ENCODE measurements at places on chromosomes 3 and 15.
A peak's percentile ranks its signal among the peaks of the same experiment; 100 is the strongest.

GRCh38 chr3:77078279-77078678 lies 38.4 kb downstream of the ROBO2 start:
- no peak for DNase-seq
- H3K27ac ChIP-seq = no peak overlapping the region
- H3K27me3 ChIP-seq = no peaks in the 10 kb centered on the region
- H3K4me1 ChIP-seq = no peaks in the 10 kb centered on the region
- no peak overlapping the region for H3K4me3 ChIP-seq

- no peaks in the 10 kb centered on the region for H3K27me3 ChIP-seq
- peaks cover 20% of the 10 kb centered on the region for H3K4me1 ChIP-seq
- DNase-seq = peak; percentile 58
Observed at GRCh38 chr3:66261355-66261754, 40.6 kb downstream of the SLC25A26 start.

- H3K36me3 ChIP-seq = no peaks in the 10 kb centered on the region
- no peak overlapping the region for H3K27ac ChIP-seq
- H3K4me1 ChIP-seq = no peaks in the 10 kb centered on the region
- H3K27me3 ChIP-seq = no peaks in the 10 kb centered on the region
Observed at GRCh38 chr15:55033574-55033973, 163.2 kb downstream of the RSL24D1 start.

- H3K27me3 ChIP-seq = no peaks in the 10 kb centered on the region
- DNase-seq = peak; percentile 34
- 0 out of 2 replicates have a peak, but pooled peaks cover 6% of the 10 kb centered on the region for H3K4me1 ChIP-seq
- no peaks in the 10 kb centered on the region for H3K36me3 ChIP-seq
- peak overlapping the region; percentile 58 for H3K27ac ChIP-seq
- peak overlapping the region; percentile 87 for H3K4me3 ChIP-seq
Observed at GRCh38 chr3:51968170-51968775, 1.0 kb upstream of the PCBP4 start.

DNA sequence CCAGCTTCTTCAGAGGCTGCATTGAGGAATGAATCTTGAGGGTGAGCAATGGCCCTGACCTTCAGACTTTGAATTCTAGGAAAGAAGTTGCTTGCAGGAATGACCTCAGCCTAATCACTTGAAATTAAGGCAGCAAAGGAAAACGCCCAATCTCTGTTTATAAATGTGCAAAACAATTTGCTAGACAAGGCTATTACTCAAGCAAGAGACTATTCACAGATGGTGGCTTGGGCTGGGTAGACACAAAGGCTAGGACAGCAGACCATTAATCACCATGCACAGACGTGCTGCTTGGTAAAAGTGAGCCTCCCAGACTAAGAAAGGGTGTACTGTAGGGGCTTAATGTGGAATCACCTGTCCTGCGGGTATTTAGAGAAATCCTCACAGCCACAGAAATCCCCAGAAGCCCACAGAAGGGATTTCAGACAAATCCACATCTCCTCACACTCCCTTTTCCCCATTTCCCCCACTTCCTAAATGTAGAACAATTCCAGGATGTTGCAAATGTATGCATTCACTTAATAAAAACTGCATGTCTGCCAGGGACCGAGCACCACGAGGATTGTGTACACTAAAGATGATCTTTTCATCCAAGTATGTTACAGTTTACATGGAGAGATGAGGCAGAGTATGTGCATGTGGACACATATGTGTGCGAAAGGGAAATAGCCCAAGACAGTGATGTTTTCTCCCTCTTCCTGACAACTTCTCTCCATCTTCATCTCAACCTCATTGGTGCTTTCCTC lies 259.5 kb downstream of the THSD4 start:
- DNase-seq = peak; percentile 79
- peaks cover 17% of the 10 kb centered on the region for H3K4me1 ChIP-seq
- peak overlapping the region; percentile 51 for H3K27ac ChIP-seq

- no peak overlapping the region for H3K4me3 ChIP-seq
- H3K27me3 ChIP-seq = no peaks in the 10 kb centered on the region
- no peak overlapping the region for H3K27ac ChIP-seq
- DNase-seq = no peak
- H3K4me1 ChIP-seq = no peaks in the 10 kb centered on the region
Observed at GRCh38 chr3:110624576-110624975, 447.0 kb upstream of the NECTIN3 start.

DNA sequence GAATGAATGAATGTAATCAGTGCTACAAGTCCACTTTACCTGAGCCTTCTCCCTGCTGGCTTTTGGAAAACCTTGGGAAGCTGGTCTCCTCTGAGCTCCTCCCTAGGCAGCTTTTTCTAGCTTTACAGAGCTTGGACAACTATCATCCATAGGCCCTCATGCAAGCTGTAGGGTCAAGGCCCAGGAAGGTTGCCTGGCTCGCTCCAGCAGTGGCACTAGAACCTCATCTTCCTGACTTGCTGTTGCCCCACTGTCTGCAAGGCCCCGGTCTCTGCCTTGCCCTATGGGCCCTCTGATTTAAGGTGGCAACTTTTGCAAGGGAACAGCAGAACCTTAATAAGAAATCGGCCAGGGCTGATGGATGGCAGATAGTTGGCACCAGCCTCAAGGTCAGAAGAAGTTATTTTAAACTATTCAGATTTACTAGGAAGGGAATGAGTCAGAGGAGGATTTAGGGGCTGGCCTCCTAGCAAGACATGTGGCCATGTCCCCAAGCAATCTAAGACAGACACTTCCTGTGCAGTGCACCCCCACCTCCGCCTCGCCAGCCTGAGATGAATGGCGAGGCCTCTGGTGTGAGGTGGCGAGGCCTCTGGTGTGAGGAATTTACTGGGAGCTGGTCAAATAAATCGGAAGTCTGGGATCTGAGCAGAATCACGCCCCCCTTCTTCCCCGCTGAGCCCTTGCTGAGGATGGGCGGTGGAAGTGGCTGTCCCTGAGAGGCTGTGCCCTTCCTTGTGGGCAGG lies 180.8 kb downstream of the MEGF11 start:
- H3K4me3 ChIP-seq = no peak overlapping the region
- DNase-seq = no peak
- H3K36me3 ChIP-seq = no peaks in the 10 kb centered on the region
- H3K27me3 ChIP-seq = peaks cover 18% of the 10 kb centered on the region

DNA sequence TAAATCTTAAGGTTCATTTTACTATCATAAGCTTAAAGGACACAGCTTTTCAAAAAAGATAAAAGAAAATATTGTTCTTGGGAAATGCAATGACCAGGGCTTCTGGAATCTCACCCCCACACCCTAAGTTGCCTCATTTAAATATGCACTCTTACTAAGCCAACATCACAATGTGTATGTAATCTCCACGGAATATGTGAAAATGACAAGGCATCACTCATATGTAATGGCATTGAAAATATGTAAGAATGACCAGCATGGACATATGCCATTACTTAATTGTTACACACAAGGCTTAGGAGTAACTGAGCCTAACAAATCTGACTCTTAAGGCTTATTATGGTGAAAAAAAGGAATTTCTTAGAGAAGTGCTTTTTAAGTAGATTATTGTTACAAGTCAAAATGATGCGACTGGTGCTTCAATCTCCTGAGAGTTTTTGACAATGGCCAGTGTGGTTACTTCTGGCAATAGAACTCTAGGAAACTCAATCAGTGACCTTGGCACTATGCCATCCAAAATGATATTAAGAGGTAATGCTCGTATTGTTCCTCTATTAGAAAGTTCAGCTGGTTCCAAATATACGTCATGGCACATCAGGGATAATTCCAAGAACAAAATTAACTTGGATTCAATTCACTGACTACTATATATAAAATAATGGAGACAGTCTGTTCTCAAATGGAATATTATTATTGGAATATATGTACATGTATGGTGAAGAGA lies 290.0 kb upstream of the PLSCR5 start:
- peak; percentile 91 for DNase-seq
- H3K27ac ChIP-seq = peak overlapping the region; percentile 67
- no peaks in the 10 kb centered on the region for H3K27me3 ChIP-seq

DNA sequence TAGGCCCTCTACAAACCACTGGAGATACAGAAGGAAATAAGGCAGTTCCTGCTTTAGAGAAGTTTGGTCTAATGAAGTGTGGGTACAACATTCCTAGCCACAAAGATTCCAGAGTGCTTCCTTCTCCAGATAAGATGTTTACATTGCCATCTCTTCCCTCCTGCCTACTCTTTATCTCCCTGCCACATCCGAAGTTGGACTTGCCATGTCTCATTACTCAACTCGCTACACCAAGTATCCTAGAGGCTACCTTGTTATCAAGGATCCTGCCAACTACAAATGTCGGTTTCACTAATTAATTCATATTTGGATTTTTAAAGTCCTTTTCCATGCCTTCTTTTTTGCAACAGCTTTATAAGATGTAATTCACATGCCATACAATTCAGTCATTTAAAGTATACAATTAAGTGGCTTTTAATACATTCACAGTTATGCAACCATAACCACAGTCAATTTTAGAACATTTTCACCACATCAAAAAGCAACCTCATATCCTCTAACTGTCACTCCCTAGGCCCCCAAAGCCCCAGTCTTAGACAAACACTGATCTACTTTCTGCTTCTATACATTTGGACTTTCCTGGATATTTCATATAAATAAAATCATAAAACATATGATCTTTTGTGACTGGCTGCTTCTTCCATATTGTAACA lies 53.7 kb upstream of the CSTA start:
- no peaks in the 10 kb centered on the region for H3K4me1 ChIP-seq
- H3K27ac ChIP-seq = no peak overlapping the region
- no peaks in the 10 kb centered on the region for H3K36me3 ChIP-seq
- no peaks in the 10 kb centered on the region for H3K27me3 ChIP-seq

GRCh38 chr3:27559835-27560234 lies 75.7 kb upstream of the SLC4A7 start:
- no peaks in the 10 kb centered on the region for H3K27me3 ChIP-seq
- no peaks in the 10 kb centered on the region for H3K36me3 ChIP-seq
- peak overlapping the region; percentile 48 for H3K27ac ChIP-seq
- peaks cover 39% of the 10 kb centered on the region for H3K4me1 ChIP-seq

DNA sequence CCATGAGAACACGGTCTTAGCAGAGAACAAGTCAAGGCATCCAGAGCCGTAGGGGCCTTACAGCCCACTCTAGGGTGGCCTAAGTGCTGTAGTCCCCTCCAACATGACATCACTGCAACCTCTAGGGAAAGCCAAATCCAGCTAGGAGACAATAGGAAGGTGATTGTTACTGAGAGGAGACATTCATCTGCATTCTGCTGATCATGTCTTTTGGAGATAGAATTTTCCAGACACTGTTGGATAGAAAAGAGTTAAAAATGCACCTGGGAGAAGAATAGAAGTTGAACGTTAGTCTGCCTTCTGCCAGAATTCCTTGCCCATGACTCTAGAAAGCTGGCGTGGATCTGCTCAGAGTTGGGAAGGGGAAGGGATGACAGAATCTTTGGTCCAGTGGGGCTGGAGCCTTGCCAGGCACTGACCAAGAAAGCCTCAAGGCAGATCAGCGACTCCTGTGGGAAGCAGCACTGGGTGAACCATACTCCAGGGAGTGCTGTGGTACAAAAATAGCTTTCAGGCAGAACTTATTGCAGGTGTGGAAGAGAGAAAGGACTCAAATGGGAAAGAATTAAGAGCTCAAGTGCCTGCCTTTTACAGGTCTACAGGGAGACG lies 44.8 kb upstream of the RAF1 start:
- peak; percentile 96 for DNase-seq
- H3K36me3 ChIP-seq = no peaks in the 10 kb centered on the region
- H3K27me3 ChIP-seq = no peaks in the 10 kb centered on the region
- no peak overlapping the region for H3K27ac ChIP-seq

DNA sequence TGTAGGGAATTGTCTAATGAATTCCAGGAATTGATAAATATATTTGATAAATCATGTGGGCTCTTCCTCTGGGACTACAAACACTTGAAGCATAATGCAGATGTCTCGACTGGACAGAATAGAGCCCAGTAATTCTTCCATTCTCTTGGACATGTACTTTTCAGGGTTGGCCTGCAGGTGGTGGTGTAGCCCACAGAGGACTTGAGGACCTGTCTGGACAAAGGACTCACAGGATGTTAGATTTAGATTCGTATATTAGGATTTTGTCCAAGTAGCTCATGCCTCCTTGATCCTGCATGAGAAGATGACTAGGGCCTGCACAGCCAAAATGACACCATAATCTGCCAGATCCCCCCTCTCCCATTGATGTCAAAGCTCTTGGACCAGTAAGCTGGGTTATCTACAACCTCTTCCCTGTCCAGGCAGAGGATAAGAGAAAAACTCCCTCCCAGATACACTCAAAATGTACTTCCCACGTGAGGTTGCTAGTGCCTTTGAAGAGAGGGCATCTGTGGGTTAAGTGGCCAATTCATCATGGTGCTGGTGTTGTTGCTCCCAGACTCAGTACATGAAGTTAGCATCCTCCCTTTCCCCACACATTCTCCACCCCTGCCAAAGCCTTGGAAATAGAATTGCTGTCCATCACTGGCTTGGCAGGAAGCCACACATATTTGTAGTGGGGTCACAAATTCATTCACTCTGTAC lies 88.6 kb upstream of the ZNF280D start:
- H3K4me1 ChIP-seq = peaks cover 10% of the 10 kb centered on the region
- H3K36me3 ChIP-seq = no peaks in the 10 kb centered on the region
- H3K27me3 ChIP-seq = no peaks in the 10 kb centered on the region

DNA sequence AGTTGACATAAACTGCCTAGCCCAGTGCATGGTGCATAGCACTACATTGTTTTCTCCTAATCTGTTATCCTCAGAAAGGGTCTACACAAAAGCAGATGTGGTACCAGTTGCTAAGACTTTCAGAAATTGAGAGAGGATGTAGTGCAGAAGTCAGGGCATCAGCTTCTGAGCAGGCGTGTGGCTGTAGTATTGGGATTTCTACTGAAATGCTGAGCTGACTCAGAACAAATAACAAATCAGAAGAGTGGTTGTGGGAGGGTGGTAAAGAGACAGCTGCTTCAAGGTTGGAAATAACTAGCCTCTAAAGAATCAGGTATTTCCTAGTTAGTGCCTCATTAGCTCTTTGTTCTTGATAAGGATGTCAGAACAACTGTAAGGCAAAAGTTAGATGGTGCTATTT lies 161.3 kb downstream of the AKAP13 start:
- peak; percentile 13 for DNase-seq
- no peak overlapping the region for H3K27ac ChIP-seq

GRCh38 chr3:114290911-114291901 lies 2.6 kb upstream of the TIGIT start:
- H3K27ac ChIP-seq = no peak overlapping the region
- H3K4me1 ChIP-seq = no peaks in the 10 kb centered on the region
- no peaks in the 10 kb centered on the region for H3K36me3 ChIP-seq
- no peak overlapping the region for H3K4me3 ChIP-seq
- peak; percentile 39 for DNase-seq

DNA sequence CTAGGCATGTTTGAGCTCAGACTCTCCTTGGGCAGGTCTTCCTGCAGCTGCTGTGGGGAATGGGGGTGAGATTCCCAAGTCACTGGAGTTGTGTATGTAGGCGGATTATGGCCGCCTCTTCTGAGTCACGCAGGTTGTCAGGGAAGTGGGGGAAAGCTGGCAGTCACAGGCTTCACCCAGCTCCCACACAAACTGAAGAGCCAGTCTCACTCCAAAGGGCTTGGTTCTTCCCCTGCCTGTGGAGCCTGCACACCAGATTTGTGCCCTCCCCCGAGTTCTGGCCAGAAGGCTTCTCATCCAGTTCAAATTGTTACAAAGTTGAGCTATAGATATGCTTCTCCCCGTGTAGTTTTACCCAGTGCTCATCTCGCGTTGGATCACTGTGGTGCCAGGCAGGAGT lies 53.5 kb downstream of the CPNE4 start:
- no peak overlapping the region for H3K27ac ChIP-seq
- H3K36me3 ChIP-seq = no peaks in the 10 kb centered on the region
- DNase-seq = no peak

GRCh38 chr3:66121318-66121717 lies 82.6 kb upstream of the MAGI1 start:
- no peak overlapping the region for H3K4me3 ChIP-seq
- DNase-seq = peak; percentile 46
- no peaks in the 10 kb centered on the region for H3K36me3 ChIP-seq
- peaks cover 15% of the 10 kb centered on the region for H3K4me1 ChIP-seq

GRCh38 chr3:136247855-136248590 lies 2.1 kb upstream of the PCCB start:
- no peak overlapping the region for H3K4me3 ChIP-seq
- peaks cover 4% of the 10 kb centered on the region for H3K4me1 ChIP-seq
- no peak overlapping the region for H3K27ac ChIP-seq
- no peaks in the 10 kb centered on the region for H3K36me3 ChIP-seq

All from GM23248 (cell line).